ENCODE measurements at places on chromosomes 12 and 14.

DNA sequence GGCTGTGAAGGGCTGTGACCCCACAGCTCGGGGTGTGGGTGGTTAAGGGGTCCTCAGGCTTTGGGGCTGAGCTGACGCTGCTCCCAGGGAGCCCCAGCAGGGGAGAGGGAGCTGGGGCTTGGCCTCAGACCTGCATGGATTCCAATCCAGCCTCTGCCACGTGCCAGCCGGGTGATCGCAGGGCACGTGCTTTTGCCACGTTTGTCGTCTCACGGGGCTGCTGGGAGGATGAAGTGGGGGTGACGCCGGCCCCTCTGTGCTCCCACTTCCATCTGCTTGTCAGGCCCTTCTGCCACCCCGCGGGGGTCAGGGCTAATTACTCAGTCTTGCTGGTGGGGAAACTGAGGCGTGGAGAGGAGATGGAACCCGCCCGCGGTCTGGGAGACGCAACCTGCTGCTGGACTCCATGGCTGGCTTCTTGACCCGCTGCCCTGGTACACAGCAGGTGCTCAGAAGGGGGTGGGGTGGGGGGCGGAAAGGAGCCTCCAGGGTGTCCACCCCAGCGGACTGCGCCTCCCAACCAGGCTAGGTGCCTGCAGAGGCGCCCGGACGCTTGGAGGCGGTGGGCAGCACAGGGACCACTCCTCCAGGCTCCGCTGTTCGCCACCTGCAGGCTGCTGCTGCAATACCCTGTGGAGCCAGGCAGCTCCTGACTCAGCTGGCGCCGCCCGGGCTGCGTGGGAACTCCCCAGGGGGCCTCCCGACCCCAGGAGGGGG lies 36.4 kb upstream of the PRIMA1 start:
- no peak for DNase-seq

DNA sequence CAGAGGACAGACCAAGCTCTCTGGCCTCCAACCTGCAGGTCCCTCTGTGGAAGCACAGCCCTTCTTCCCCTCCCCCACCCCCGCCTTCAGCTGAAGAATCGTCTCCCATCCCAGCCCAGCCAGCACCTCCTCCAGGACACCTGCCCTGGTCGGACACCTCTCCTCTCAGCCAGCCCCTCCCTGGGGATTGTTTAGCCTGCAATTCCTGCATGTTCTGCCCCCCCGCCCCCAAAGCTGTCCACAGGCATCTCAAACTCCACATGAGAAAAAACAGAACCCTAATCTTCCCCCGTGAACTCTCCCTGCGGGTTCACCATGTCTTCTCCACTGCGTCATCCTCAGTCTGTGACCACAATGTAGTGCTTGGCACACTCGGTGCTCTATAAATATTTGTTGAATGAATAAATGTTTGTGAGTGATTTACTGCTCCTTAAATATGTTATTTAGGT lies 24.1 kb downstream of the PRIMA1 start:
- DNase-seq, result peak; percentile 20

DNA sequence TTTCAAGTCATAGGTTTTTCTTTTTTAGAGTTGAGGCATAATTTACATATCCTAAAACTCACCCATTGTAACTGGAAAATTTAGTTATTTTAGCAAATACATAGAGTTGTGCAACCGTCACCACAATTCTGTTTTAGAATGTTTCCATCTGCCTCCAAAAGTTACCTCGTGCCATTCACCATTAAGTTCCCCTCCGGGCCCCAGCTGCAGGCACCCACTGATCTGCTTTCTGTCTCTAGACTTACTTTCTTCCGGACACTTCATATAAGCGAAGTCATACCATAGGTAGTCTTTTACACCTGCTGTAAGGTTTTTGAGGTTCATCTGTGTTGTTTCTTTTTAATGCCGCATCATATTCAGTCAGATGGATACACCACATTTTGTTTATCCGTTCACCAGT lies 28.7 kb downstream of the PPP2R5C start:
- DNase-seq, result no peak

GRCh38 chr12:91098941-91099340 lies 12.4 kb downstream of the LUM start:
- DNase-seq, result peak; percentile 84

DNA sequence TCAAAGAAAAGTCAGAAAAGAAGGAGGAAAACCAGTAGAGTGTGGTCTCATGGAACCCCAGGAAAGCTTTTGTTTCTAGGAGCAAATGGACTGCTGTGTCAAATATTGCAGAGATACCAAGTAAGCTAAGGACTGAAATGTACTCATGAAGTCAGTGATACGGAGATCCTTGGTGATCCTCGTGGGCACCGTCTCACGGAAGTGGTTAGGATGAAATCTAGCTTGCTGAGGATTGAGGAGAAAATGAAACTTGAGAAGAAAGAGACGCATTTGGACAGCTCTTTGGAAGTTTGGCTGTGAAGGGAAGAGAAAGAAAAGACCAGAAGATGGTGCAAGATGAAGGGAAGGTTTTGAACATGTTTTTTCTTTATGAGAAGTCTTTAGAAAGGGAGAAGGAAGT lies 104.0 kb upstream of the CCND2 start:
- no peak for DNase-seq

- DNase-seq, result no peak
Observed at GRCh38 chr12:103882861-103883596, 42.0 kb upstream of the NT5DC3 start.

DNA sequence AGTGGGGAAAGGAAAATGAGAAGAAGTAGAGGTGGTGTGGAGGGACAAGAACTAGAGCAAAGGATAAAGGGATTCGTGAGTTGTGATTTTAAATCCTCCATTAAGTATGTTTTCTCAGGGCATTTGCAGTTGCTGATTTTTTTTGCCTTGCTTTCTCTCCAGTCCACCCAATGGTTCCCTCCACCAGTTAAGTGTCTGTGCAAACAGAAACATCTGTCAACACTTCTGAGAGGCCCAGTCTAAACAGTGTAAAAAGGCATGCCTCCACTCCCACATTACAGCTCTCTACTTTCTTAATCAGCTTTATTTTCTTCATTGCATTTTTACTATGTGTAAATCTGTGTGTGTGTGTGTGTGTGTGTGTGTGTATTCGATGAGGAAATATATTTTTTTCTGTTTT lies 141.2 kb downstream of the PPFIA2 start:
- DNase-seq, result no peak

DNA sequence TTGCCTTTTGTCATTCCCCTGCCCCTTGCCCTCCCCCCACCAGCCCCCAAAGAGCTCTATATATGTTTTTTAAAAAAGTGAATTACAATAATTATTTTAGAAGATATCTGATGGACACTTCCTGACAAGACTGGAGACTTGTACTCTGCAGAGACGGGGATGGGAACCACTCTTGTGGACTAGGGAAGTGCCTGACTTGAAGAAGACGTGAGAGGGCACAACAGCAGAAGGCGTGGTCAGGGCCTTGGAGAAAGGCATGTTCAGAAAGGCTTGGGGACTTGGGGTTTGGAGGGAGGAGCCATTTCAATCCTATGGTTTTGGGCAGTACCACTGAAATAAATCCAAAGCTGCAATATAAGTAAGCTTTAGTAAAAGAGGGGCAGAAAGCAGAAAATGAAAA lies 154.7 kb downstream of the APAF1 start:
- DNase-seq, result no peak

- no peak for DNase-seq
Observed at GRCh38 chr14:92173668-92174067, 51.9 kb downstream of the CPSF2 start.

DNA sequence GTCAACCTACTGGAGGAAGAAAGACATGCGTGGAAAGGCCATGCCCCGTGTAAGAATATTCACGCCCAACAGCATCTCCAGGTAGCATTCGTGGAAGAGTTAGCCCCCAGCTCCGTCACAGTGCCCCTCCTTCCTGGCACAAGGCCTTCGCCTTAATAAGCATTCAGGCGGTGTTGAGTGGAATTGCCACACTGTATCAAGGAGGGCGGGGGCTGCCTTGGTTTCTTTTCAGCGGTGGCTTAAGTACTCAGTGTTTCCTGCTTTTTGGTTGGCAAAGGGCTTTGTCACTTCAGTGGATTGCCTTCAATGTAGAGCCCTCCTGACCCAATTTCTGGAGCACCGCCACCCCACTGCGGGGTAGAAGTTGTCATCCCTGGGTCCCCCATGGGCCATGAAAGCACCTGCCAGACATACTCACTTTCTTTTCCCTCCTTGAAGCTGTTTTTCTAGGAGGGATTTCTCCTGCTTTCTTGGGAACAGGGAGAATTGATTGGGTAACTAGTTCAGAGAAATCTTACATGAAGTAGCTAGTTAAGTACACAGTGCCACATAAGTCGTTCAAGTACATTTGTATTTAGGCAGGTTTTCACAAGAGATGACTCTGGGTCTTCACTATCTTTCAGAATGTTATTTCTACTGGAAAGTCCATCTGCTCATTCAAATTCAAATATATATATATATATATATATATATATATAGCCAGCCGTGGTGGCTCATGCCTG lies 65.5 kb upstream of the STON2 start:
- DNase-seq, result no peak

GRCh38 chr14:98689951-98690350 lies 582.0 kb downstream of the BCL11B start:
- no peak for DNase-seq

DNA sequence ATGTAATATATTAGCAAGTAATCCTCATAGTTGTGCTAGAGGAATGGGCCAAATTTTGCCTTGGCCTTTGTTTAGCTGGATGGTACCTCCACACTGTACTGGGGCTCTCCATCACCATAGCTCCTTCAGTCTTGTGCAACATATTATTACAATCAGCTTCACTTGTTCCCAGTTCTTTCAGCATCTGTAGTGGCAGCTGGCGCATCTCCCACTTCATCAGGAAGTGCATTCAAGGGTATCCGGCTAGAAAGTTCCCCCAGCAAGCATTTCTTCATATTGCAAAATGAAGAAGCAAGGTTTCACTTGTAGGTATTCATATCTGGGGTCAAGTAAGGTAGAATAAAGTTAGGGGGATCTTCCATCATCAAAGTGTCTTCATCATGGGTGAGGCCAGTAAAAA lies 123.7 kb downstream of the IGF1 start:
- DNase-seq, result no peak

DNA sequence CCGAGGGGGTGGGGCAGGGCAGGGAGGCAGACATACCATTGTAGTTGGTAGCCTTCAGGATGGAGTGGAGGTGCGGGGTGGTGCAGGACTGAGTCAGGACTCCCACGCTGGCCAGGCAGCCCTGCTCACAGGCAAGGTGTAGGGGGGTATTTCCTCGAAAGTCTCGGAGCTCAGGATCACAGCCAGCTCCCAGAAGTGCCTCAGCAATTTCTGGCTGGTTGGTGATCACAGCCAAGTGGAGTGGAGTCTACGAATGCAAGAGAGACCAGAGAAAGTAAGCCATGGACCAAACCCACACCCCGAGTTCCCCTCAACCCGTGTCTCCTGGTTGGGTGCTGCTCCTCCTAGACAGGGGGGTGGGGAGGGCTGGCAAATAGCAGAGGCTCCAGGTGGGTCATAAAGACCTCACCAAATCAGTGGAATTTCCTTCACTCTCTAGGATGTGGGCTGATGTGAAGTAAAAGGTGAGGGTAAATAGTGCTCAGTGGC lies 1.4 kb downstream of the NFKBIA start:
- DNase-seq, result no peak

DNA sequence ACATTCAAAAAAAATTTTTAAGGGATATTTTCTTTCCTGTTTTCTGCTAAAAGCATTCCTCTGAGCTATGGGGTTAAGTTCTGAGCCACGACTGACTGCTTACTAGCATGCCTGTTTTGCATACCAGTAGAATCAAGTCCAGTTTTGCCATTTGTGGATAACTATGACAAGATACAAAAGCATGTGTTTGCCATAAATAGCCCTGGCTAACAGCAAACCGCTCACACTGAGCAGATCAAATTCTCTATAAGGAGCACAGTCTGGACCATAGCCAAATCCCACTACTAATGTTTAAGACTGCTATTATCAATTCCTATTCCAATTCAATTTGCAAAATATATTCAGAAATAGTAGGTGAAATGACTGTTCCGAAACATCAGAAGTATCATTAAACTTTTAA lies 3.2 kb downstream of the CFL2 start:
- DNase-seq, result no peak

DNA sequence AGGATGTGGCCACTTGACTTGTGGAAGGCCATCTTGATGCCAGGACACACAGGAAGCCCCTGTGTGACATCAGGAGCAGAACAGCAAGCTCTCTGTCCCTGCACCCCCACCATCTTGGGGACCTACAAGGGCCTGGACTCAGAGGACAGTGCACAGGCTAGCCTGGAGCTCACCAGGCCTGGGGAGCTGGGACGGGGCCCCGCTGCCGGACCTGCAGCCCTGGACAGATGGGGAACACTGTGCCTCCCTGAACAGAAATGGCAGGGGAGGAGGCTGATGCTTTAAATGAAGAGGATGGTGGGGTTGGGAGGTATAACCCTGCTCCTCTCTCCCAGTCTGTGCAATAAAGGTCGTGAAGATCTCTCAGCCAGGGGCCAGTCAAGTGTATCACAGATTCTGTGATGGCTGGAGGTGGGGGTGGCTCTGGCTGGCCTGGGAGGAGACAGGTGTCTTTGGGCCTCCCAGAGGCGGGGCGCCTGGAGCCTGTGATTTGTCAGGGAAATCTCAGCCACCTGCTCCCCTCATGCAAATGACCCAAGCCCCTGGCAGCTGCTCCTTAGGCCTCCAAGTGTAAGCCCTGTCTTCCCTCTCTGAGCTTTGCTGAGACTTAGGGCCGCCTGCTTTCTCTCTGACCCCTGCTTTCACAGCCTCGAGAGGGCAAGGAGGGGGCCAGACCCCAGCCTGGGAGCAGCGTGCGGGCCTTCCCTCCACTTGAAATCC lies 1.1 kb upstream of the GNB3 start:
- no peak for DNase-seq

DNA sequence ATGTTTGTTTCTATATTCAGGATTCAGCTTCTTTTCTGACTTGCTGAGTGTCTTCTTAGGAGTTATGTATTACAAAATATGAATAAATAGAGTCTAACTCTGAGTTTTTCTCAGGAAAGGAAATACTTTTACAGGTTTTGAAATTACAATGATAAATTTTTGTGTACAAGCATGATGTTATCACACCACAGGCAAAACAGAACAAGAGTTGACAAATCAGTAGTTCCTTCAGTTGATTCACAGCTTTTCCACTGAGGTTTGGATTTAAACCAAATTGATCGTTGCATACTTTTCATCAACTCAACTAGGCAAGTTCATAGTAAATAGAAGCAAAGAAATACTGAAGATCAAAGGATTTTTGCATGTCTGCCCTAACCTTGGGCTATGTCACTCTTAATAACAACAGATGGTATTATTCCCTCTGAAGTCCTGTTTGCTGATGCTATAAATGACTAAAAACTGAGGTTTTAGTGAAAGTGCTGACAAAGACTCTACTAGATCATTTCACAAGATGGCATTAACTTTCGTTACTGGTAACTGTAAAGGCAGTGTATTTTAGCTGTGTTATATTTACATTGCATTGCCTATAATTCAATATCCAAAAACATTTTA lies 520.2 kb downstream of the FLRT2 start:
- no peak for DNase-seq

DNA sequence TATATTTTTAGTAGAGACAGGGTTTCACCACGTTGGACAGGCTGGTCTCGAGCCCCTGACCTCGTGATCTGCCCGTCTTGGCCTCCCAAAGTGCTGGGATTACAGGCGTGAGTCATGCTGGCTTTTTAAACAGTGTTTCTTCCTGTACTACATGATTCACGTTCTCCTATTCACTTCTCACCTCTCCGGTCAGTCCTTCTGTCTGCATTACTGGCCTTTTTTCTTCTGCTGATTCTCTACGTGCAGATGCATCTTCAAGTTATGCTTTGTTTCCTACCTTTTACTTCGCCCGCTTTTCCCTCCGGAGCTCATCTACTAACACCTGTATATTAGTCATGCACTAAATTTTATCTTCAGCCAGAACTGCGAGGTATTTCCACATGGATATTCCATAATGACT lies 296.2 kb upstream of the FLRT2 start:
- no peak for DNase-seq

- no peak for DNase-seq
Observed at GRCh38 chr14:67773844-67774377, 42.5 kb downstream of the ZFYVE26 start.
